ENCODE measurements at places on chromosomes 16 and 17. TPM values are rescaled to one million over a fixed set of nuclear protein-coding genes. Genes with fewer than 3 reads are reported as not detected.

Gene GLTPD2
- not detected for total RNA-seq

Gene CIBAR2
- not detected for total RNA-seq

Gene TMEM88
- total RNA-seq: 3.6 TPM

Gene BAIAP3
- total RNA-seq: 1.2 TPM

Gene PRR15L
- total RNA-seq: 1.7 TPM

Gene C16orf54
- 0.99 TPM for total RNA-seq

- DNase-seq: no peak
Observed at GRCh38 chr16:53415504-53415903, 18.8 kb upstream of the RBL2 start.

DNA sequence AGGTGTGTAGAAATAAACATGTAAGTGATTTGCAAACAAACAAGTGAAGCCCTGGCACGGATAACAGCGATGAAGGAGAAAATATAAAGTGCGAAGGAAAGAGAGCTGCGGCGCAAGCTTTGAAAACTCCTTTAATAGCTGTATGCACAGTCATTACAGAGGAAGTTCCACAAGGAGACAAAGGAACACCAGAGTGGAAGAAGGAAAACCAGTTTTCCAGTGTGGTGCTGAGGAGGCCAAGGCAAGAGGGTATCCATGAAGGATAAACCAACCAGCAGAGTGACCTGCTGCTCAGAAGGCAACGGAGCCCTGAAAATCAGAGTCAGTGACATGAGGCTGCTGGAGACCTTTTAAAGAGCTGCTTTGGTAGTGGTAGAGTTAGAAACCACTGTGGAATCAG is 24.4 kb downstream of the METTL16 start:
- DNase-seq: no peak

DNA sequence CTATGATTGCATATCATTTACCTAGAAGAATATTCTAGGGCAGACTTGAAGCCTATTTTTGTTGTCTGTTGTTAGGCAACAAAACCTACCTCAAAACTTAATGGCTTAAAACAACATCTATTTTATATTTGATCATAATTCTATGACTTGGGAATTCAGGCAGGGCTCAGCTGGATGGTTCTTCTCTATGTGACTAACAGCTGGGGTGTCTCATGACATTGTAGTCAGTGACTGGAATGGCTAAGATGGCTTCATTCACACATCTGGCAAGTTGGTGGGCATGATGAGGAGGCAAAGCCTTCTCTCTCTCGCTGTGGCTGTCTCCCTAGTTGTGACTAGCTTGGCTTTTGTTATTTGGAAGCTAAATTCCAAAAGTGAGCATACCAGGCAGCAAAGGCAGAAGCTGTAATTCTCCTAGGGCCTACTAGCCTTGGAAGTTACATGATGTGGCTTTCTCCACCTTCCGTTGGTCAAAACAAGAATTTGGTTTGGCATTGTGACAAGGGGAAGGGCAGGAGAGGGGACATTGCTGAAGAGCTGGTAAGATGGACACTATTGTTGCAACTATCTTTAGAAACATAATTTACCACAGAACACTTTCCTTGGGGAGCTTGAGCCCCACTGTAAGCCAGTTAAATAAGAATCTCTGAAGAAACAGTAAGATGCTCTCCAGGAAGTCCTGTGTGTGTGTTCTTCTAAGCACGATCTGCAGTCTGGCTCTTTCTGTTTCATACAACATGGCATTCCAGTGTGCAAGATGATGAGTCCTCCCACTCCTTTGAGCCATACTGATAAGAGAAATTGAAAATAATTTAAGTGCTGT is 39.4 kb downstream of the ZNRF1 start:
- no peak for DNase-seq

DNA sequence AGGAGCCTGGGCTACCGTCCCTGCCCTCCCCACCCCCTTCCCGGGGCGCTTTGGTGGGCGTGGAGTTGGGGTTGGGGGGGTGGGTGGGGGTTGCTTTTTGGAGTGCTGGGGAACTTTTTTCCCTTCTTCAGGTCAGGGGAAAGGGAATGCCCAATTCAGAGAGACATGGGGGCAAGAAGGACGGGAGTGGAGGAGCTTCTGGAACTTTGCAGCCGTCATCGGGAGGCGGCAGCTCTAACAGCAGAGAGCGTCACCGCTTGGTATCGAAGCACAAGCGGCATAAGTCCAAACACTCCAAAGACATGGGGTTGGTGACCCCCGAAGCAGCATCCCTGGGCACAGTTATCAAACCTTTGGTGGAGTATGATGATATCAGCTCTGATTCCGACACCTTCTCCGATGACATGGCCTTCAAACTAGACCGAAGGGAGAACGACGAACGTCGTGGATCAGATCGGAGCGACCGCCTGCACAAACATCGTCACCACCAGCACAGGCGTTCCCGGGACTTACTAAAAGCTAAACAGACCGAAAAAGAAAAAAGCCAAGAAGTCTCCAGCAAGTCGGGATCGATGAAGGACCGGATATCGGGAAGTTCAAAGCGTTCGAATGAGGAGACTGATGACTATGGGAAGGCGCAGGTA is 762 bp downstream of the CDK12 start:
- DNase-seq: peak; percentile 37

- no peak for DNase-seq
Observed at GRCh38 chr16:726438-727290, at the start of the genes CCDC78 and HAGHL. CCDC78 (minus strand) TSS chr16:726443; CDS start chr16:726367, 76 bp downstream. HAGHL (plus strand) TSS chr16:727106; CDS start chr16:727510, 404 bp downstream.

- DNase-seq: peak; percentile 8
Observed at GRCh38 chr16:89801800-89802199, 14.6 kb downstream of the FANCA start.

DNA sequence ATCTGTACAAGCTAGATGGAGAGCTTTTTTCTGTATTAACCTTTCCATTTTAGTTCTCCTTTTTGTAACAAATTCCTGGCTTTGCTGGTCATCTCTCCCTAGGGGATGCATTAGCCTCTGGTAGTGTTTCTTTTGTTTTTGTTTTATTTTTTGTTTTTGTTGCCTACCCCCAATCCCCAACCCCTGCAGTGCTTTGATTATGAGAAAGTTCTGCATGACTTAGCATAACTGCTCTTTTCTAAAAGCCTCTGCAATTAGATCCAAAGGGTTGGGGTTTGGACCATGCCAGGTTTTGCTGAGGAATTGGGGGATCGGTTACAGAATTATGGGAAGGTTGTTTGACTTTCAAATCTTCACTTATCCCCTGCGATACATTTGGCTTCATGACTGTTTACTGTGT is 98.2 kb downstream of the ADAMTS18 start:
- DNase-seq: no peak

GRCh38 chr16:29899516-29900101 is at the start of gene SEZ6L2:
SEZ6L2 (minus strand) TSS chr16:29899550; CDS start chr16:29899019, 531 bp downstream.
- DNase-seq: peak; percentile 52

DNA sequence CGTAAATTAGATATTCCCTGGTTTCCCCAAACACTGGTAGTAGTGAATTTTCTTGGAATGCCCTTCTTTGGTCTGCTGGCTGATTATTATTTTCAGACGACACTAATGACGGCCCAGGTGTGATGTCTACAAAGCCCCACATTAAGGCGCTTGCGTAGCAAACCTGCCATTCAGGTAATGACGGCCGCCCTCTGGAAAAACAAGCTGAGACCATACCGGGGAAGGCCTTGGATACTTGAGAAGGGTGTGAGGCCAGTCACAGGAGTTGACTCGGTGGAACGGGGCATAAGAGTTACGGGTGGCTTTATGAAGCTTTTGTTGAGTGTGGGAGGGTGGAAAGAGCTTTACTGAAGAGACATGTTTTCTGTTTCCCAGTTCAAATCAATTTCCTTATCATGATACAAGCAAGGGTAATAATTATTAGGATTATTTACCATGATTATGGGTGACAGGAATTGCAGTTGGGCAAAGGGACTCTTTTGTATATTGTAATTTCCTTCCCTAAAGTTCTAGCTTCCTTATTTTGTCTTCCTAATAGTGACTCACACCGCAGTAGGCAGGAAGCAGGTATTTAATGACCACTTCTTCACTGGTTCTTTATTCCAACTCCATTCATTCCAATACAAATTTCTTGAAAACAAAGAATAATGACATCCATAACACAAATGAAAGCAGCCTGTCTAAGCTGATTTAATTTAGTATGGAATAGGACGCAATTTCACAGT is 24.8 kb downstream of the KRT23 start:
- no peak for DNase-seq
